ENCODE measurements at places on chromosomes 5 and 9.

GRCh38 chr5:35229076-35230037, 930 bp downstream of the PRLR start:
- DNase-seq: no peak

DNA sequence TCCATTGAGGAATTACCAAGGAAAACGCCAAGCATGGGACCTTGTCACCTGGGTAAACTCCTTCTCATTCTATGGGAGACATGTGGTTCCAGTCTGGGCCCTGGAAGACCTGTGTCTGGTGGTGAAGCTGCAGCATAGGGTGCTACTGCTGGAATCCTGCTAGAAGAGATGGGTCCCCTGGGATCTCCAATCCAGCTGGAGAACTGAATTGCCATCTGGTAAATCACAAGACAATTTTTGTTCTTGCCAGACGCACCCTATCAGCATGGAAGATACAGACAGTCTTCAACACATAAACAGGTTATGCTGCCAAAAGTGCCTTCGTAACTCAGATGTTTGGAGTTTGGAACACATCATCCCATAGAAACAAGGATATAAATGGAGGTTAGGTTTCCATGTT, 424.0 kb upstream of the BRINP1 start:
- no peak for DNase-seq

DNA sequence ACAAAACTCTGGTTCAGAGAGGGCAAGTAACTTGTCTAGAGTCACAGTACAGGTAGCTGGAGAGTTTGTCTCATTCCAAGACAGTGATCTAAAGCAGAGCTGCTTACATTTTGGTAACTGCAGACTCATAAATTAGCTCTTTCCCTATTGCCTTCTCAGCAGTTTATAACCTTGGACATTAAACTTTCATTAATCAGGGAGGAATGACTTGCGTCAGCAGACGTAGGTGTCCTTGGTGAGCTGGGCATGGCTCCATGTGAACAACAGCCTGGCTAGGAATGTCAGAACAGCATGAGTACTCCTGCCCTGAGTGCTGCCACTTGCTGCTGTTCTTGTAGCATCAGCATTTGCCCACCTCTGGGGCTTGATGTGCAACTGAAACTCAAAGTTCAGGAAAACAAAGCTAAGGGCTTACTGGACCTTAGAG, 2.2 kb upstream of the ALDOB start:
- DNase-seq: no peak

DNA sequence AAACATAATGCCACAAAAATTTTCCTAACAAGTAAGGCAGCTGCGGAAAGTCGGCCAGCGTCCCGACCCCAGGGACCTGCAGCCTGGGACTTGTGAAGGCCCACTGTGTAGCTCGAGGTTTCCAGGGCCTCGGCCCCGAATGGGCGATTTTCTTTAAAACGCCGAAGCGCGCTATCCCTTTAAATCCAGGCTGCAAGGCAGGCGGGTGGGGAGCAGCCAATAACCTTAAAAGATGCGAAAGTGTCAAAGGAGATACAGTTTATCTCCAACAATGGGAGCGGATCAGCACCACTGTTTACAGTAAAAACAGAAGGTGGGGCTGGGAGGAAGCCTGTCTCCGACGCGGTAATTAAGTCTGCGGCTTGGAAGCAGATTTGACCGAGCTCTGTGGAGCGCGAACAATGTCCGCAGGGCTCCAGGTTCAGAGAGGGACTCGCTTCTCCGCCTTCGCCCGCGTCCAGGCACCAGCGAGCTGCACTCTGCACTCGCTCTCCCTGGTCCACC, 1.7 kb upstream of the ZSWIM6 start:
- DNase-seq: no peak

GRCh38 chr5:59152701-59153245, 569.9 kb downstream of the RAB3C start:
- DNase-seq: no peak

GRCh38 chr9:103798620-103799019, 295.5 kb upstream of the SMC2 start:
- DNase-seq: no peak

Data from CD4-positive, alpha-beta T cell treated with Interleukin-1 beta for 1 hour (primary cell).